ENCODE measurements at places on chromosomes 12 and 14.

- DNase-seq, result no peak
Observed at GRCh38 chr12:12503384-12504078, 59.1 kb downstream of the DUSP16 start.

- DNase-seq, result no peak
Observed at GRCh38 chr12:24884911-24885310, 64.0 kb downstream of the BCAT1 start.

GRCh38 chr12:212415-212714 lies 1.6 kb downstream of the SLC6A12 start:
- no peak for DNase-seq

DNA sequence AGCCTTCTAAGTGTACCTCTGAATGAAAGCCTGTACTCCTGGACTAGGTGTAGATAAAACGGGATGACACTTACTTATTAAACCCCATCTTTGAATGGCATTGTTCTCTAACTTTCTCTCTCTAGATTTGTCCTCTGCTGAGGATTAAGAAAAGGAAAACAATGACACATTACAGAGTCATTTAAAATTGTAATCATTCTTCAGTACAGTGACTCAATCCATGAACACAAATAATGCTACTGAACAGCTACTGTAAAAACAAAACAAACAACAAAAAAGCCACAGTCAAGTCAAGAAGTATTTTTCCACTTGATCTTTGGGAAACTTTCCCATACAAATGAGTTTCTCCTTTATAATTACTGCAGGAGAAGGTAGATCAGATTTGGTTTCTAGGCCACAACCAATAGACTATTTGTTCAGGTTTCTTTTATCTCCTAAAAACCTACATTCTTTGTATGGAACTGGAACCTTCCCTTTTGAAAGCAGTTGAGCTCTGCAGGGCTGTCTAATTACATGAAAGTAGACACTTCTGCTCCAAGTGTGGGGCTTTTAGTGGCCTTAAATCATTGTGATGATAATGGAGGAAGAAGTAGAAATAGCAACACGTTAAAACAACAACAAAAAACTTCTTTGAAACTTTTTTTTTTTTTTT lies 219.1 kb downstream of the ESR2 start:
- peak; percentile 65 for DNase-seq

GRCh38 chr12:118541934-118542333 lies 165.6 kb downstream of the SUDS3 start:
- DNase-seq, result no peak

Data from amniotic epithelial cell (primary cell).